ENCODE measurements at places on chromosomes 12 and 14.

DNA sequence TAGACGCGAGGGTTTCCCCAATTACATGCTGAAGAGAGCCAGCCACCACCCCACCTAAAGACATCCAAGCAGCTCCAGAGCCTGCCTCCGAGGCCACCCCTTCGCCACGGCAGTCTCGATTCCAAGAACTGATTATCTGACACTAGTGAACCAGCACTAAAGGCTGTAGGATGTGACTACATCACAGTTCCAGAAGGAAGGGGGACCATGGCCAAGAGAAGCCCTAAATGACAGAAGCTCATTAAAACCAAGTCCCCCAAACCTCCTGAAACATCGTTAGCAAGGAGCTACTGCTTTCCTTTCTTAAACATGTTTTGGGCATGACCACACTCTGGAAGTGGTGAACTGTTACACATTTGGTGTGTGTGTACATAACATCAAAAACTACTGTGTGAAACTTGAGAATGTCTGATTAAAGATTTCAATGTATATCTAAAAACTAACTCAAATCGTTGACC lies 88.2 kb downstream of the DUSP16 start:
- DNase-seq: no peak

DNA sequence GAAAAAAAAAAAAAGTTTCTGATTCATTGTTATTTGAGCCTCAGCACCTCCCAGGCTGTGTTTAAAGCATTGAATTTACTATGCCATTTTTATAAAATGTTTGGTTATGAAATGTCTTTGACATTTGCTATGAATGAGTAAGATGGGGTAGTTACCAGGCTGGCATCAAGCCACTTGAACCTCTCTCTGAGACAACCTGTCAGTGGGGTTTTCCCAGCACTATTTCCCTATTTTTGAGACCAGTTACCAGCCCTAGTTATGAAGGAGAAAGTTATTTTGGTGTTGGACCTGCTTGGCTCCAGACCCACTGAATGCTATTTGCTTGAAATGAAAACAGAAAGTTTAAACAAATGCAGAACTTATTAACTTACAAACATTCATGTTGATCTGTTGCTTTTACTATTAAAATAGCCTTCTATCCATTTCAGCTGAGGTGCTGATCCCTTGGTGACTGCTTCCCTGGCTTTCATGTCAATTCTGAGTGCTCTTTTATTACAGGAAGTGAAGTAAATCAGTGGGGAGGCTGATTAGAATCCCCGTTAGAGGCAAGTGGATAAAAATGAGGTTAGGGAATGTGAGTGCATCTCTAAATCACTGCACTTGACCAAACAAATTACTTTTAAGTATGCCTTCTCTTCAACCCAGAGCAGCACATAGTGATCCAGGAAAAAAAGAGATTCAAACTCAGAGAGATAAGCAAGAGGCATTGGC lies 37.8 kb downstream of the LLPH start:
- no peak for DNase-seq

DNA sequence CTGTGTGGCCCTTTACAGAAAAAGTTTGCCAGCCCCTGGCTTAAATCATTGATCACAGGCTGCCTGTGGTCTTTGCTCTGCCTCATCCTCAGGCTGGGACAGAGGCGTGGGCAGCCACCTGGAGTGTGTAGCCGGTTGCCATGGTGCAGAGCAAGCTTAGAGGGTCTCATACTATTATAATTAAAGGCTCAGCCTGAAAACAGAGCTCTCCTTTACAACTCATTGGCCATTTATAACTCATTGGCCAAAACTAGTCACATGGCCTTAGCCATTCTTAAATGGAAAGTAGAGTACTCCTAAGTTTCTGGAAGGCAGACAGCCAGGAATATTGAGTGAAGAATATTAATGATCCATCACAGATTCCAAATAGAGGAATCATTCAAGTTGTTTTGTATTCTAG lies 3.0 kb downstream of the HSP90B1 start:
- DNase-seq: no peak

- DNase-seq: no peak
Observed at GRCh38 chr14:68577802-68578541, 214.9 kb downstream of the ZFP36L1 start.

DNA sequence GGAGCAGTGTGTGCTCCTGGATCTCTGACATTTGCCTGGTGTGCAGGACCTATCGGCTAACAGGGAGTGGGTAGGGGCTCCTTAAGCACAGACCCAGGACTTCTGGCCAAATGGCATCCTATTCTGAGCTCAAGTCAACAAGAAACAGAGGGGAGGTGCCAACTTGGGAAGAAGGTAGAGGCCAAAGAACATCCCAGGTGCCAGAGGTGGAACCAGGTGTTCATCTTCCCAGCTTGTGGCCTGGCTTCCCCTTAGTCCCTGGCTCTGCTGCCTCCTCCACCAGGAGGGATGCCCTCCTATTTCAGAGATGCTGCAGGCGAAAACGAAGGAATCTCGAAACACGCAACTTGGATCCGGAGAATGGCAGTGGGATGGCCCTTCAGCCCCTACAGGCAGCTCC lies 6.2 kb downstream of the SLC39A5 start:
- DNase-seq: no peak

GRCh38 chr12:95497031-95497430 lies 23.1 kb downstream of the METAP2 start:
- DNase-seq: no peak

DNA sequence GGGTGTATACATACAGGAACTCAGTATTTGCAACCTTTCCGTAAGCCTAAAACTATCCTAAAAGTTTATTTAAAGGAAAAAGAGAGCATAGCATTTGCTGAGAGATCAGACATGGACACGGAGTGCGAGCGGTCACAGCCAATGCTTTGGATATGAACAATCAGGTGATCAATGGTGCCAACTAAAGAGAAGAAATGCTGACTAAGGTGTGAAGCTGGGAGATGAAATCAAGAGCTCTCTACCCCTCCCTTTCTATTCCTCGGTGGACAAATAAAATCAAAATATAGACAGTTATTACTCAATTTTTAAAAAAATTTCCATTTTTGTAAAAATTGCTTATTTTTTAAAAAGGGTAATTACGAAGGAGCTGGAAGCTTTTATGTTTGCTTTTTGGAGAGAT lies 29.2 kb downstream of the NT5DC3 start:
- no peak for DNase-seq

DNA sequence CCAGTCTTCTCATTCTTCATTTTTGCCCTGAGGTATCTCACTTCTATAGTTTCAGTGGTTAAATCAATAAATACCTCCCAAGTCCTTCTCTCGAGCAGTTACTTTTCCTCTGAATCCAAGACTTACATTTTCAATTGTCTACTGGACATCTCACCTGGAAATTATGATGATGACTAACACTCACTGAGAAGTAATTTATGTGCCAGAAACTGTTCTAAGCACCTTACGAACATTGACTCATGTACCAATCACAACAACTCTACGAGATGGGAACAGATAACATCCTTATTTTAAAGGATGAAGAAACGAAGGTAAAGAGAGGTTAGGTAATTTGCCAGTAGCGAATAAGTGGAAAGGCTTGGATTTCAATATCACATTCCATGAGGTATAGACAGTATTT lies 94.1 kb downstream of the EML5 start:
- DNase-seq: no peak

GRCh38 chr12:86389949-86390348 lies 133.8 kb upstream of the MGAT4C start:
- DNase-seq: no peak

- no peak for DNase-seq
Observed at GRCh38 chr12:82756303-82756702, 69.6 kb downstream of the TMTC2 start.

- no peak for DNase-seq
Observed at GRCh38 chr12:82517027-82517426, 158.7 kb downstream of the METTL25 start.

- no peak for DNase-seq
Observed at GRCh38 chr12:41011939-41012338, 176.2 kb upstream of the PDZRN4 start.

GRCh38 chr14:59633486-59633885 lies 56.9 kb upstream of the CCDC175 start:
- no peak for DNase-seq

DNA sequence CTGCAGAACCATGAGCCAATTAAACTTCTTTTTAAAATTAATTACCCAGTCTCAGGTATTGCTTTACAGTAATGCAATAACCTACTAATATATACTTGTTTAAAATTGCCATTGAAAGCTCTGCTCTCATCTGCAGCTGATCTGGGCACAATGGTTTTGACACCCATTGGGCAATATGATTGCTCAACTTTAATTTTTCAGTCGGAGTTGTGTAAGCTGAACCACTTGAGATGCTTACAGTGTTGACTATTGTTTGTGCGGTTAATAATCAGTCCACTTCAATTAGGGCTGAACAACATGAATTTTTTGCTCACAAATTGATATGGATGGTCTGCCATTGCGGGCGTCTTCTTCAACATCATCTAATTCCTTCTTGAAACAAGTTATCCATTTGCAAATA lies 18.0 kb upstream of the OR4K5 start:
- no peak for DNase-seq

- no peak for DNase-seq
Observed at GRCh38 chr14:94382099-94382715, 6.2 kb downstream of the SERPINA1 start.

DNA sequence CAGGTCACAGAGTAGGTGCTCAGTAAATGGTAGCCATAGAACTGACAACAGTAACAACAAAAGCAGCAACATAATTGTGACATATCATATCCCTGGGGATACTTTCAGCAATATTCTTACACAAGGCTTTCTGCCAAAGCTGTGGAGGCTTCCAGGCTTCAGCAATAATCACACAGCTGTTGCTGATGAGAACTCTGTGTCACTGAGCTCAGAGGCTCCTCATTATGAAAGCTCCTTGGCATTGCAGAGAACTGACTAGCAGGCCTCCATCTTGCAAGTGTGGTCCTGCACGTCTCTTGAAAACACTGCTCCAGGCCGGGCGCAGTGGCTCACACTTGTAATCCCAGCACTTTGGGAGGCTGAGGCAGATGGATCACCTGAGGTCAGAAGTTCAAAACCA lies 97.3 kb upstream of the BTG1 start:
- DNase-seq: no peak

DNA sequence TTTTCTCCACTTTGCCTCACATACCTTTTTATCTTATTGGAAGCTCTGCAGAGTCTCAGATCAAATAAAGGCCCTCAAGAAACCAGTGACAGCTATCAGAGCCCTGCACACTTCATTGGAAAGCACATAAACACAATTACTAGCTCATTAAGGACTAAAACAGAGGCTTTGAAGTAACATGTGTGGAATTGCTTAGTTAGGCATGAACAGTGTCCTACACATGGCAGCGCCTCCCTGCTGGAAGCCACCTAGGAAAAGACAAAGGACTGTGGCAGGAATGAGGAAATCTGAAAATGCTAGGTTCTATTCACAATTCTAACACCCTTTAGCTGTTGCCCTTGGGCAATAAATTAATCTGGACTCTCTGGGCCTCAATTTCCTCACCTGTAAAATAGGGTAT lies 89.4 kb downstream of the SUDS3 start:
- DNase-seq: no peak

DNA sequence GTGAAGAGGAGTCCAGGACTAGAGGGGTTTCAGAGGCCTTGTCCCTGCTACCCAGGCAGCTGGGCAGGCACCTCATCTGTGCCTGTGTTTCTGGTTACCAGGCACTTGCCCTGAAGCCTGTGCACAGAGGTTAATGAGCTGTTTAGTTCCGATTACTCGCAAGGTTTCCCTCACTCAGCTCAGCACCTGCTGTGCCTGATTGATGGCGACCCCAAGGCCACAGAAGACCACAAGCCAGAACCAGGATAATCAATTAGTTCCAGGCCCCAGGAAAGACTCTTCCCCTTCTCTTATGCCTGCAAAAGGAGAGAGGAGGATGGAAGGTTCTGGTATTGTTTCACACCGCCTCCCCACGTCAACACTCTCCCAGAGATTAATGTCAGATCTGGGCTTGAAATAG lies 88.8 kb upstream of the NOS1 start:
- no peak for DNase-seq

DNA sequence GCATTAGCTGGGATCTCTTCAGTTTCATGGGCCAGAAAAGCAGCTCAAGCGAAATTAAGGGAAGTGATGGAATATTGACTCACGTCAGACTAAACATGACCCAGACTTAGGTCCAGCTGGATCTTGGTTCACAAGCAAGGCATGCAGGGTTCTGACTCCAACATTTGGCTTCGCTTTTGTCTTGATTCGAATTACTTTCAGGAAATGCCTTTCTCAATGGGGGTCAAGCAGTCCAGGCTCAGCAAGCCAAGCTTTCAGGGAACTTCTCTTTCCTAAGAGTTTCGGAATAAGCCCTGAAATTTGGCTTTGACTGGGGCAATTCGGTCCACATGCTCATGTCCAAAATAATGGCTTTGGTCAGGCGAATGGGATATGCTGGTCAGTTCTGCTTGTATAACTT lies 678.7 kb upstream of the TMEM132C start:
- no peak for DNase-seq

GRCh38 chr12:132163911-132164288 lies 19.6 kb downstream of the NOC4L start:
- no peak for DNase-seq

- DNase-seq: no peak
Observed at GRCh38 chr12:108371801-108372344, 32.8 kb upstream of the CMKLR1 start.

GRCh38 chr14:102949801-102950451 lies 27.5 kb downstream of the AMN start:
- no peak for DNase-seq

DNA sequence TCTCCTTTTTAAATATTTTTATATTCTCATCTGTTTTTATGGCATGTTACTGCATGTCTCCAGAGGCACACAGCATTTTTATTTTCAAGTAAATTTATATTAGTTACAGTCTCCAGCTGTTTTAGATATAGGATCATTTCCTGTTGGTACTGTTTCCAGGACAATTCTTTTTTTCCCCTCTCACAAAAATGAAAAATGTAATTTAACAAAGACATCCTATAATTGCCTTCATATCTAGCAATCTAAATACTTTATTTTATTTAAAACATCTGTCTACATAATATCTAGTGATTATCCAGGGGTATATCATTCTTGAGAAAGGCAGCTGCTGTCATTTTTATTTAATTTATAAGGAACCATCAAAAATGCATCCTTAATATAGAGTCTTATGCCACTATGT lies 272.4 kb upstream of the NPAS3 start:
- no peak for DNase-seq

- no peak for DNase-seq
Observed at GRCh38 chr14:104201063-104201462, 62.7 kb downstream of the KIF26A start.

GRCh38 chr12:54279227-54279631 lies 693 bp downstream of the CBX5 start:
- DNase-seq: no peak
